ENCODE measurements at places on chromosomes 13 and 19.

- no peak for DNase-seq
Observed at GRCh38 chr13:51246025-51246417, 23.8 kb downstream of the FAM124A start.

- no peak for DNase-seq
Observed at GRCh38 chr19:7648265-7649014, 11.5 kb downstream of the STXBP2 start.

DNA sequence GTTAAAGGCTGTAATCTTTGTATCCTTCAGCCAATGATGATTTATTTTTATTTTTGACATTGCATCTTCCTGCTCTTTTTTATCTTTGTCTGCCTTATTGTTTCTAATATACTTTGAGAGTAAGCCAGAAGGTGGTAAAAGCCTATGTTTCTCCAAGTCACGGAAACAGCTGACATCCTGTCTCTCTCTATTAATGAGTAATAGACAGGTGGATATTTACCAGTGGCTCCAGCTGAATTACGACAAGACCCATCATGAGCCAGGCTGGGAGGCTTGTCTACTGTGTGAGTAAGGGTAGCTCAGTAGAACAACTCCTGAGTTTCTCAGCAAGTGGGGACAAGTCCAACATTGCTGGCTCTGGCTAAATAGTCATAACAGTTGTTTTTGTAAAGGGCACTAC lies 166.6 kb downstream of the NDFIP2 start:
- DNase-seq = no peak

DNA sequence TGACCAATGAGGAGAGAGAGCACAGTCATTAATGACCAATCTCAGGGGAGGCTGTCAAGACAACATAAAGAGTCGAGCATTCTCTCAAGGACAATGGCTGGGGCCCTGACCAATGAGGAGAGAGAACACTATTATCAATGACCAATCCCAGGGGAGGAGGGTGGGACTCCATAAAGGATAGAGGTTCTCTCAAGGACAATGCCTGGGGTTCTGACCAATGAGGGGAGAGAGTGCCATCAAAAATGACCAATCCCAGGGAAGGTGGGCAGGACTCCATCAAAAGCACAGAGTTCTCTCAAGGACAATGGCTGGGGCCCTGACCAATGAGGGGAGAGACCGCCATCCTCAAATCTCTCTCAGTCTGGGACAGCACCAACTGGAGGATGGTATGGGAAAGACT lies 3.3 kb upstream of the KLK11 start:
- no peak for DNase-seq

GRCh38 chr13:112700291-112701060 lies 10.6 kb downstream of the ATP11A start:
- DNase-seq = no peak

- no peak for DNase-seq
Observed at GRCh38 chr13:90576067-90576466, 771.4 kb upstream of the MIR17HG start.

GRCh38 chr19:51219971-51220370 lies 4.9 kb upstream of the CD33 start:
- DNase-seq = no peak

DNA sequence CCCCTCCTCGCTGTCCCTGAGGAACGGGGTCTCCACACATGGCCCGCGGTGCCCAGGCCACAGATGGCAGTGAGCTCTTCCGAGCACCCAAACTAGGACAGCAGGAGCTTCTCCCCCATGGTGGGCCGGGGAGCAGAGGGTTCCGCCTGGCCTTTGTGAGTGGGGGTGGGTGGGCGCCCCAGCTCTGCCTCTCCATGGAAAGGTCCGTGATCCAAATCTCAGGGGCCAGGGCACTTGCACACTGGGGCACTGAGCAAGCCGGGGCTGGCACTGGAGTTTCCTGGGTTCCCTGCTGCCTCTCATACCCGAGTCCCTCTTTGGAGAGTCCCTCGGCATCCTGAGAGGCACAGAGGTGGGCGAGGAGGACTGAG lies 2.2 kb upstream of the DIRAS1 start:
- no peak for DNase-seq

DNA sequence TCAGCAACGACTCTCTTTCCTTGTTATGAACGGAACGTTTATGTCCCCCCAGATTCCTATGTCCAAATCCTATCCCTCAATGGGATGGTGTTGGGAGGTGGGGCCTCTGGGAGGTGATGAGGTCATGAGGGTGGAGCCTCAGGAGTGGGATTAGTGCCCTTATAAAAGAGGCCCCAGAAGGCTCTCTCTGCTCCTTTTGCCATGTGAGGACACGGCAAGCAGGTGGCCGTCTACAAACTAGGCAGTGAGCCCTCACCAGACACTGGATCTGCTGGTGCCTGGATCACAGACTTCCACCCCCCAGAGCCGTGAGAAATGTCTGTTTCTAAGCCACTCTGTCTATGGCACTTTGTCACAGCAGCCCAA lies 53.2 kb downstream of the EPS15L1 start:
- DNase-seq = no peak

- no peak for DNase-seq
Observed at GRCh38 chr13:78478183-78478582, 125.2 kb downstream of the POU4F1 start.

DNA sequence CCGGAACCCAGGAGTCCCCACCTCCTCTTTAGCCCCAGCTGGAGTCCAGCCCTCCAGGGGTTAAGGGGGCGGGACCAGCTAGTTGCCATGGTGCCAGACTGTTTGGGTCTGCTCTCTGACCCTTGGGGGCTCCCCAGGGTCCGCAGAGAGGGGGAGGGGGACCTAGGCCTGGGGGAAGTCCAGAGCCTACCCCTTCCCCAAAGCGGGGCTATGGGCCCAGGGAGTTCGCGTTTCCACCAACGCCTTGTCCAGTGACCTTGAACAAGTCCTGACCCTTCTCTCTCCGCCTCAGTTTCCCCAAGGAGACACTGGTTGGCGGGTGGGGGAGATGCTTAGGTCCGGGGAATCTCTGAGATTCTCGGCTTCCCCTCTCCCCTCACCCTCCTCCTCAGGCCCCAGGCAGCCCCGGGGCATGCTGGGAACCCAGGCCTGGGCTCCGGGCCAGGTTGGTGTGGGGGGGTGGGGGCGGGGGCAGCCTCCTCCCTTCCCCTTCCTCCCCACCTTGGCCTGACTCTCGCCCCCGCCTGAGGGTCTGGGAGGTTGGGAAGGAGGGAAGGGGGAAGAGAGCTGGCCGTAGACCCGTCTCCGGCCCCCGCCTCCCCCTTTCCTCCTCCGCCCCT lies 2.6 kb upstream of the SPACA6 start:
- DNase-seq = peak; percentile 61

- no peak for DNase-seq
Observed at GRCh38 chr13:109241160-109241559, 545.2 kb downstream of the IRS2 start.

DNA sequence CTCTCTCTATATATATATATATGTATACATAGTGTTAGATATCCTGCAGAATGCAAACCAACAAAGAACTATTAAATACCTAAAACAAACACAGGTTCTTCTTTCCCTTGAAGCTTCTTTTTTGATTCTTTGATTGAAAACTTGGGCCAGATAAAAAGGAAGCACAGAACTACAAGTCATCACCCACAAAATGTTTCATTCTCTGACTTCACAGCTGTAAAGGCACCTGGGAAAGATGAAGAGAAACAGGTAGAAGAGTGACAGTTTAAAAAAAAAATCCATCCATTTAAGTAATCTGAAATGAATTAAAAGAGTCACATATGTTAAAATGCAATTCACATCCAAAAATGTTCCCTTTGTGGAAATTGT lies 90.7 kb upstream of the FNDC3A start:
- DNase-seq = no peak

- DNase-seq = peak; percentile 63
Observed at GRCh38 chr19:43526884-43527859, at the start of gene ETHE1. ETHE1 (minus strand) TSS chr19:43527201; CDS start chr19:43527177, 24 bp downstream.

GRCh38 chr19:3607303-3608078 lies 816 bp upstream of the TBXA2R start:
- DNase-seq = no peak

- no peak for DNase-seq
Observed at GRCh38 chr19:35240327-35240726, 8.5 kb upstream of the LSR start.

GRCh38 chr19:17576758-17577456 lies 21.5 kb downstream of the COLGALT1 start:
- peak; percentile 26 for DNase-seq

GRCh38 chr19:40523322-40524047 lies 53.2 kb upstream of the SHKBP1 start:
- DNase-seq = peak; percentile 9

DNA sequence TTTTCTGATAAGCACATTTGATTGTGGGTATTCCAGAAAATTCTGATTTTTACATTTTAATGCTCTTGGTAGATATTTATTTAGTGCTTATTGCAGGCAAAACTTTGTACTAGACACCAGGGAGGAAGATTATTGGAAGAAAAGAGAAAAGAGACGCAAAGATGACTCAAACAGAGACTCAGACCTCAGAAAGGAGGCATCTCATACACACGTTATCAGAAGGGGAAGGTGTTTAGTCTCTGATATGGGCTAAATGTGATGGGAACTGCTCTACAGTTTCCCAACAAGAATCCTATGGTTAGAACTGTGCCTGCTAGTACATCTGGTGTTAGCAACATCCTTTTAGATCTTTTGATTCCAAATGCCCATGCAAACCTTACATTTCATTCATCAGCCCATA lies 245.6 kb downstream of the KLF5 start:
- DNase-seq = no peak

- DNase-seq = peak; percentile 28
Observed at GRCh38 chr13:41137951-41138350, 5.3 kb upstream of the KBTBD6 start.

- DNase-seq = no peak
Observed at GRCh38 chr13:93399212-93399611, 172.6 kb downstream of the GPC6 start.

- peak; percentile 70 for DNase-seq
Observed at GRCh38 chr13:33052506-33053280, 36.5 kb downstream of the KL start.

DNA sequence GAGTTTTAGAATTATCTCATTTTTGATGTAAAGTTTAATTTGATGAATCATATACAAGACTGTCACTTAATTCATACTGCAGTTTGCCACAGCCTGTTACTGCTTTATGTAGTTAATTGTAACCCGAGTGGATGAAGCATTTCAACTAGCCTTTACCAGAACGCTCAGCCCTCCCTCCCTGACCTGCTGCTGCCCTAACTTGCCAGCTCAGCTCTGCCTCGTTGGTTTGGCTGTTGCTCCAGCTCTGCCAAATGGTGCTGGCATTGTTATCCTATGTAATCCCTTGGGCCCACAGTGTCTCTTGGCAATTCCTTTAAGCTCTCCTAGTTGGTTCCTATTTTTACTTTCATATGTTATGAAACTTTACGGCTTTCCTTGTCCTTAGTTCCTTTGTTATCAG lies 113.3 kb downstream of the LMO7 start:
- peak; percentile 91 for DNase-seq

DNA sequence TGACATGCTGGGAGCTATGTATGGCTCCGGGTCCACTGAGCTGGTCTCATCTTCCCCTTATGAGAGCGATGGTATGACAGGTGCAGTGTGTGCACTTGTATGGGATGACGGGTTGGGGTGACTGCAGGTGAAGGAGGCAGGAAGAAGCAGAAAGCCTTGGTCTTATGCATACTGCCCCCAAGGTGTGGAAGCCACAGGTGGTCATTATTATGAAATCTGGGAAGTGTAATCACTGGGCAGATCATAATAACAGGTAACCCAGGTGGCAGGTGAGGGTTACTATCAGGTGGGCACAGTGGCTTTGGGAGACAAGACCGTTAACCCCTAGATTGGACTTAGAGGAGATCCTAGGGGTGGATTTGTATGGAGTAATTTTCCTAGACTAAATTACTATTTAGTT lies 118.0 kb downstream of the RFC3 start:
- DNase-seq = no peak

DNA sequence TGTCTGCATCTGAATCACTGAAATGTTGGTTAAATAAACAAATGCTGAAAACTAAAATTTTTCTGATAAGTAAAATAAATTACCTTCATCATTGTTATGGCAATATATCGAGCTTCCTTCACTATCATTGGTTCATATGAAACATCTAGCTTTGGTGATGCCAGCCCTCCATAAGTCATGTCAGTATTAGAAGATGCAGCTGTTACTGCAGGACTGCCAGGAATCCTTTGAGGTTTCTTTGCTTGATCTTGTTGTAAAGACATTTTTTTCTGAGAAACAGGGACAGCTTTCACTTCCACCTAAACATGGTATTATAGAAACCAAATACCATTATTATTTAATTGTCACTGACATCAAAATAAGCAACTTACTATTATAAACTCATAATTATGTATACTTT lies 123.7 kb upstream of the FBXL3 start:
- no peak for DNase-seq

- DNase-seq = peak; percentile 33
Observed at GRCh38 chr19:23762884-23763711, 4.4 kb upstream of the ZNF681 start.

DNA sequence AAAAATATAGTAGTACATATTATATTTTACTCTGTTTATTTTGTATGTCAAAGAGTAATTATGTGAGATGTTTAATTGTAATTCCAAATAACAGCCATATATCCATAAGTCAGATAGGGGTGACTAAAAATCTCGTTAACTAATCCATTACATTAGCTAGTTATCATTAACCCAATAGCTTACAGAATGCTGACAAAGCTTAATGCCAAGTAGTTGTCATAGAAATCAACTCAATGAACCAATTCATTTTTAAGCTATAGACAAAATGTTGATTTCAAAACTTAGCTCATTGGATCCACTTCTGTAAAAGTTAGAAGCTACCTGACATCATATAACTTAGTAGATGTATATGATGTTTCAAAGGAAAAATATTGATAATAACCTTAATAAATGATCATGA lies 206.7 kb upstream of the SLITRK1 start:
- DNase-seq = no peak

- DNase-seq = peak; percentile 40
Observed at GRCh38 chr19:19485161-19485997, 30.0 kb downstream of the TSSK6 start.

DNA sequence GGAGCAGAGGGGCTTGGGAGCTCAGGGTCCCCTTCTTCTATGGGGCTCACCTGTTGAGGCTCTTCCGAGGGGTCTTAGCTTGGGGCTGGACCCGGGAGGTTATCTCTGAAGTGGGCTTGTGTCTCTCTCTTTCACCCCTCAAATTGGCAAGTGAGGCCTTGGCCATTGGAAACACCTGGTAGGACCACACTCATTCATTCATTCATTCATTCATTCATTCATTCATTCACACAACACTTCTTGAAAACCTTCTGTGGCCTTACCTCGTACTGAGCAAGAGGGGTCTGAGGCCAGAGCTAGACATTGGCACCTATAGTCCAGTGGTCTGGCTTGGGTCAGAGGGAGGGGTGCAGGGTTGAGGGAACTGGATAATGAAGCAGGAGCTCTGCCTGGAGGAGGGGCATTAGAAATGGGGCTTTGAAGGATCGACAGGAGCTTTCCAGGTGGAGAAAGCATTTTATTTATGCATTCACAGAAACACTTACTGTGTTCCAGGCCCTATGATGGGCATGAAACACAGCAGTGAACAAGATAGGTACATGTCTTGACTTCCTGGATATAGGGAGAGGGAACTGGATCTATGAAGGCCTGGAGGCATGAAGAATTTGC lies 5.5 kb downstream of the CELF5 start:
- DNase-seq = no peak

All from fibroblast of gingiva (primary cell).